ENCODE measurements at places on chromosomes 2 and 18.
A peak's percentile ranks its signal among the peaks of the same experiment; 100 is the strongest.

DNA sequence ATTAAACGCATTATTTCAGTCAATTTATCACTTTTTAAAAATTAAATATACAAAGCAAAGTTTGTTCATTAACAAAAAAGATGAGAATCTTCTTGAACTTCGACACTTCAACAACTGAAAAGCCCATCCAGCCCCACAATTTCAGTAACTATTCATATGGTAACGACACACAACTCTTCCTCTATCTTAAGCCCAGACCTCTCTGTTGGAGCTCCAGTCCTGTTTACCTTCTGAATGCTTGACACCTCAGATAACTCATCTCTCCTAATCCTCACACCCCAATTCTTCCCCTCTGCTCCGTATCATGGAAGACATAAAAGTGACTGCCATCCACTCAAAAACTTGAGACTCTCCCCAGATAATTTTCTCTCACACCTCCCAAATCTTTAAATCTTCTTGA, 12.6 kb downstream of the USP37 start:
- no peak for DNase-seq

GRCh38 chr18:74351354-74351753, 35.7 kb downstream of the C18orf63 start:
- no peak for DNase-seq

GRCh38 chr2:146270618-146271017, 1574.2 kb upstream of the ACVR2A start:
- DNase-seq: no peak

DNA sequence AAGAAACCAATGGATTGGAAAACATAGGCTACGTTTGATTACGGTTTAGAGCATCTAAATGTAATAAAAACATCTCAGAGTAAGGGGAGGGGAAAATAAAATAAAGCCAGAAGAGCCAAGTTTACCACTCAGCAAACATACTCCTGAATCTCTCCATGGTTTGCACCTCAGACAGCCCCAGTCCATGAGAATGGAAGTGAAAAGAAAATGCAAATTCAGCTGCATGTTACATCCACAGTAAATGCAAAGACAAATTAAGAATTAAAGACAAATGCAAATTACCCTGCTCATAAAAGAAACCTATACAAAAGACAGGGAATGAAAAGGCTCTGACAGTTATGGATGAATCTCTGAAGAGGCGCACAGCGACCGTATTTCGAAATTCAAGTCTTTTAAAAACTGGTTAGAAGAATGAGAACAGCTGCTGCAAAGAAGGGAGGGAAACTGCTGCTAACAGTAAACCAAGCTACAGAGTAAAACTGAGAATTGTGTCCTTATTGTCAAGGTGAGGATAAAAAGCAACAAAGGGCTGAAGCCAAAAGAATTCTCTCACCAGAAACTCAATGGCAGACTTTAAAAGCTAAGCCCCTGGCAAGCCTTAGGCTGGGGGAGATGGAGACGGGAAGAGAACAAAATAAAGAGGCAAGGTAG, 197.9 kb upstream of the ACVR2A start:
- DNase-seq: no peak

DNA sequence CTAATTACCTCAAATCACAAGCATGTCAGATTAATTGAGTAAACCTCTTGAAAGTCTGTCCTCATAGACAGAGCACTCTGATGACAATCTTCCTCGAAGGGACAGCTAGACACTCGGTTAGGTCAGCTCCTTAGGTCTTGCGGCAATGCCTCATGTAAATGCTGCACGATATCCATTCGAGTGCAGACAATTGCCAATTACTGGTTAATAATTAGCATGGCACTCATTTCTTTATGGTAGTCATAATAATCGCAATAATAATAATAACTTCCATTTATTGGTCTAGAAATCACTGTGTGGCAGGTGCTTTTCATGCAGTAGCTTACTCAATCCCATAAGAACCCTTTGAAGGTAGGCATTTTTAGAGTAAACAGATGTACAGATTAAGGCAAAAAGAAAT, 44.7 kb upstream of the DSC1 start:
- DNase-seq: no peak

DNA sequence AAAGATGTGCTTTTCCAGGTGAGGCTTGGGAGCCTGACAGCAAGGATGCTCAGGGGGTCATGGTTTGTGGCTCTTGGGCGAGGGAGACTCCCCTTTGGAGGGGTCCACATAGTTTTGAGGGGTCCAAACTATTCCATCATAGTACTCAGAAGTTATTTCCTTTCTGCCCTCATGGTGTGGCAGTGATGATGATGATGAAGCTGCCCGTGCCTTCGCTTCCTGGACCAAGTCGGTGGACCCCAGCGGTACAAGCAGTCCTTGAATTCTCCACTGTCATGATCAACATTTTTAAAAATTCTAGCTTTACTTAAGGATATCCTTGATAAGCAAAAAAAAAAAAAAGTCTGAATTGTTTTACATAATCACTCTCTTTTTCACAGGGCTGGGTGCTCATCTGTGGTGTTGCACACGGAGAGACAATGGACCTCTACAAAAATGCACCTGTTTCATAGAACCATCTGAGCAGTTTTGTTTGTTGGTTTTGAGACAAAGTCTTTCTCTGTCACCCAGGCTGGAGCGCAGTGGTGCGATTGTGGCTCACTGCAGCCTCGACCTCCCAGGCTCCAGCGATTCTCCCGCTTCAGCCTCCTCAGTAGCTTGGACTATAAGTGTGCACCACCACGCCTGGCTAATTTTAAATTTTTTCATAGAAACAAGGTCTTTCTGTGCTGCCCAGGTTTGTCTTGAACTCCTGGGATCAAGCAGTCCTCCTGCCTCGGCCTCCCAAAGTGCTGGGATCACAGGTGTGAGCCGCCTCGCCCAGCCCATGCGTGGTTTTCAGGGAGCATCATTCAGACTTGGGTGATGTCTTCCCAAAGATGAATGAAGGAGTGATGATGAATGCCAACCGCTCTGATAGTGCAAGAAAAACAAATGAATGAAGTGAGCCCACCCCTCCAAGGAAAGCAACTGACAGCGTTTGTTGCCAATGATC, 271.4 kb upstream of the HDAC4 start:
- no peak for DNase-seq

GRCh38 chr2:217986256-217986961, 16.4 kb downstream of the TNS1 start:
- DNase-seq: no peak

- DNase-seq: no peak
These were observed 50.3 kb downstream of the DTNA start for GRCh38 chr18:34760444-34760843.

DNA sequence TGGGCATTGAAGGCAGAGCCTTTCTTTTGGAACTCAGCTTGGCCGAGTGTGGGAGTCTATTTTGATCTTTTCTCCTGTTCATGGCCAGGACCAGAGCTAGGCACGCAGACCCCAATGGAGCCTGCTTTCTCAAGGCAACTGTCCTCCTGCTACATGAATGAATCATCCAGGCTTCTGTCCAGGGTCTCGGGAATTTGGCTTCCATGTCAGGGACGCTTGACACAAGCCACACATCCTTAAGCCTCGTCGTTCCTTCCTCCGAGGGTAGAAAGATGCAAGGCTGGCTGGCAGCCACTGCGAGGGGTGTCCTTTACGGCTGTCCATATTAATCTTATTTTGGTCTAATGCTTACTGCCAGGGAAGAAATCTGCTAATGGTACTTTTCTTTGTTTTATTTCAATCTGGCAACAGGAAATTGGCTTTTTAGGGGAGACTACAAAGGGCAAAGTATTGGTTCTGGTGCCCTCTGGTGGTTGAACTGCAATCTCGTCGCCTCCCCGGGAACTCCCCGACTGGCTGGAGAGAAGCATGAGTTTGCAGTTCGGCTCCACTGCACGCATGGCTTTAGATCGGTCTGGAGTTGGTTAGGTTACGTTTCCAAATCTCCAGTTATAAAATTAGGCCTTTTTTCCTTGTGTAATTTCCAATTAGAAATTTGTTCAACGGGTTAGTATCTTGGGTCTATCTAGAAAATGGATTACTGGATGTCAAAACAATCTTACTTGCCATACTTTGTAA, 135.2 kb downstream of the ALPK2 start:
- peak; percentile 17 for DNase-seq

- DNase-seq: no peak
These were observed 5.7 kb downstream of the MCM6 start for GRCh38 chr2:135870571-135870970.

- DNase-seq: no peak
These were observed 76.3 kb downstream of the DDX1 start for GRCh38 chr2:15667809-15668556.

GRCh38 chr2:207422380-207422779, 107.4 kb upstream of the CREB1 start:
- DNase-seq: no peak

- DNase-seq: no peak
These were observed 180.9 kb upstream of the TWIST2 start for GRCh38 chr2:238667008-238667407.

DNA sequence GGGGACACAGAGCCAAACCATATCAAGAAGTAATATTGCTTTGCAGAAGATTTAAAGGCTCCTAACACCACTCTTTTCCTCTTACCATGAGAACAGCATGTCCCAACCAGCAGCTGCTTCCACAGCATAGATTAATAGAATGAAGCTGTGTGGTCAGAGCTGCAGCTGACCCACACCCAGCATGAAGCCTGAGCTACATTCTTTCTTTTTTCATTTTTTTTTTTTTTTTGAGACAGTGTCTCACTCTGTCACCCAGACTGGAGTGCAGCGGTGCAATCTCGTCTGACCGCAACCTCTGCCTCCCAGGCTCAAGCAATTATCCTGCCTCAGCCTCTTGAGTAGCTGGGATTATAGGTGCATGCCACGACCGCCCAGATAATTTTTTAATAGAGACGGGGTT, 289.8 kb downstream of the RAD51AP2 start:
- no peak for DNase-seq

GRCh38 chr2:181438261-181438660, 18.9 kb upstream of the ITGA4 start:
- no peak for DNase-seq

- no peak for DNase-seq
These were observed 257.6 kb upstream of the SALL3 start for GRCh38 chr18:78721981-78722380.

GRCh38 chr18:25985707-25986394, 104.6 kb downstream of the SS18 start:
- no peak for DNase-seq

GRCh38 chr2:191312662-191313061, 67.5 kb downstream of the MYO1B start:
- DNase-seq: no peak

DNA sequence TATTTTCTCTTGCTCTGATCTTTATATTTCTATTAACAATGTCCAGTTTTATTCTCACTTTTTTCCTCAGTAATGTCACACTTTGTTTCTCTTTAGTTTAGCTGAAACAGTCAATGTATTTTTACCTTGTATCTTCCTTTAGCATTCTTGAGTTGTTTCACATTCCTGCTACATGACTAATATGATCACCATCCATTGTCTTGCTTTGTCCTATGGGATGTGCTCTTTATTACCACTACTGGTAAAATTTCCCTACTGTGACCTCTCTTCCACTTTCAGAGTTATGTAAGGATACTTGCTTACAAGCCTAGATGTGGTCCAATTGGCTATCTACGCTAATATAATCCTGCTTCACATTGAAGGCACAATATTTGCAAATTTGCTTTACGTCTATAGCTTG, 457.9 kb downstream of the PIK3C3 start:
- DNase-seq: no peak

DNA sequence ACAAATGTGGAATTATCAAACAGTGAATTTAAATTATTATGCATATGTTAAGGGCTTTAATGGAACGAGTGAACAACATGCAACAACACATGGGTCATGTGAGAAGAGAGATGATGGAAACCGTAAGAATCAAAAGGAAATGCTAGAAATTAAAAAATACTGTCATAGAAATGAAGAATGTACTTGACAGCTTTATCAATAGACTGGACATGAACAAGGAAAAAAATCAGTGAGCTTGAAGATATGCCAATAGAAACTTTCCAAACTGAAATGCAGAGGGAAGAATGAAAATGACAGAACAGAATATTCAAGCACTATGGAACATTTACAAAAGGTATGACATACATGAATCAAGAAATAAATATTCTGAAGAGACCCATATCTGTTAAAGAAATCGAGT, 117.7 kb upstream of the KCNJ3 start:
- no peak for DNase-seq

DNA sequence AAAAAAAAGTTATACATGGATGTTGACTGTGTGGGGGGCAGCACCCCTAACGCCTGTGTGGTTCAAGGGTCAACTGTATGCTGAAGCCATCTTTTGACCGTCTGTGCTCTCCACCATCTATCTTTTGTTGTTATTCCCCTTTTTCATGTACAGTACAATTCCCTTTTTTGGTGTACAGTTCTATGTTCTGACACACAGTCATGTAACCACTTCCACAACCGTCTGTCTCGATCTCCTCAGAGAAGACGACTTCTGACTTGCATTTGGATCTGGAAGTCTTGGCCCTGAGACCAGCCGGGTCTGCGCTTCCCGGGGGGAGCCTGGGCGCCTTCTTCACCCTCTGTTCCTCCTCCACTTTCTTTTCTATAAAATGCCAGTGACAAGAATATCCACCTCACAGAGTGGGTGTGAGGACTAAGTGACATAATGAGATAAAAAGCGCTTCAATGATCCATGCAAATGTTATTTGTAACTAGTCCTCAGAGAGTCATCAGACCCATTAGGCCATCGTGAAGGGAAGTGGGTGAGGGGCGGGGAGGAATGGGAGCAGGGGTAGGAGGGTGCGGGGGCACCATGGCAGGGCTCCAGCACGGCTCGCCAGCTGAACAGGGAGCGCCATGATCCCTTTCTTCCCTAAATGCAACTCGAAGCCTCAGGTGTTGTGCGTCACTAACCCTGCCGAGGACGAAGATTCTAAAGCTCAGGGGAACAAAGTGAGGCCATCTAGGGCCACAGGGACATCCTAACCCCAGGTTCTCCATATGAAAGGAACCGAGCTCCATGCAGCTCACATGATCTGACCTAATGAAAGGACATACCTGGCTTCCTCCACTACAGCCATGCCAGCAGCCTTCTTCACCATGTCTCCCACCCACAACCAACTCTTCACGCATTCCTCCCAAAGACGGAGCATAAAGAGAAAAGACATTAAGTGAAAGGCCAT, 16.6 kb downstream of the ADCY3 start:
- DNase-seq: no peak

- no peak for DNase-seq
These were observed 12.9 kb upstream of the SIX3 start for GRCh38 chr2:44928483-44929158.

All from stimulated activated CD8-positive, alpha-beta memory T cell treated with anti-CD3 and anti-CD28 coated beads, Interleukin-15, amount 100 ng/mL, for 24 hours (primary cell).